ENCODE measurements at places on chromosomes 5 and 9. TPM values are rescaled to one million over a fixed set of nuclear protein-coding genes. Genes with fewer than 3 reads are reported as not detected.

ALDOB gene
- total RNA-seq = not detected

FAM240B gene
- total RNA-seq = not detected

TRIP13 gene
- total RNA-seq = 3.0 TPM

SPATA31C1 gene
- not detected for total RNA-seq

DBH gene
- total RNA-seq = not detected

SPEF2 gene
- total RNA-seq = 2.6 TPM

FGF10 gene
- 22.5 TPM for total RNA-seq

C6 gene
- 14.2 TPM for total RNA-seq

GRM6 gene
- not detected for total RNA-seq

SNX18 gene
- total RNA-seq = 21.9 TPM

OR13C3 gene
- not detected for total RNA-seq

RNF224 gene
- total RNA-seq = not detected

UBE2QL1 gene
- total RNA-seq = 0.74 TPM

IFNA2 gene
- not detected for total RNA-seq

ZNF474 gene
- total RNA-seq = not detected

TSSK1B gene
- total RNA-seq = not detected

MYO10 gene
- total RNA-seq = 12.1 TPM

PCDHB15 gene
- total RNA-seq = 2.0 TPM

HTR4 gene
- total RNA-seq = not detected
